GM12891 (cell line): ENCODE measurements at places on chromosomes 7 and 10.

DNA sequence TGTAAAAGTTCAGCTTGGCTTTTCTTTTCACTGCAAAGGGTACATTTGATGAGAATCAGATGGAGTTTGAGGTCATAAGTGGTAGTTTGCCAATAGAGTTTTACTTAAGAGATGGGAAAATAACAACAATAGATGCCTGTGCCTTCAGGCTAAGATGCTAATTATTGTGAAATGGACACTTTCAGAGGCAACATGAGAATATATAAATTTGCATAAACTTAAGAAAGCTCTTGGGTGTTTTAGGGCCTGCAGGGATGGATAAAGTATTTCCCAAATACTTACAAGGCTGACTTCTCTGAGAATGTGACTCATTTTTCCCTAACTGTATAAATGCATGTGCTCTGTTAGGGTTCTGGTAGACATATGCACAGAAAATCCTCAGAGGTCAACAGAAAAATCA lies 200.3 kb upstream of the SVIL start:
- no peak for DNase-seq

DNA sequence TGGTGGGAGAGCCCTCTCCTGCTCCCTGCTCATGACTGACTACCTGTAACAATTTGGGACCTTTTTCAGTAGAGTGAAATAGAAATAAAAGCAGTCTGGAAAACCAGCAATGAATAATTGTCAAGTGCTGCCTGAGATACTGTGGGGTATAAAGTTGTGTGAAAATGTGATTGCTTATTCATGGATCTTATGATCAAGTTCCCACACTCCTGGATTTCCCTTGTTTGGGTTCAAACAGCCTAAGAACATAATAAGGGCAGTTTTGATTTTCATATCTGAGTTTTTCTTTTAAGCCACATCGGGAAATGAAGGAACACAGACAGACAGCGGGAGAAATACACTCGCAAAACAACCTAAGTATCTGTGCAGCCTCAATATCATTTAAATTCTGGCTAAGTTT lies 52.9 kb downstream of the CALD1 start:
- no peak for DNase-seq

DNA sequence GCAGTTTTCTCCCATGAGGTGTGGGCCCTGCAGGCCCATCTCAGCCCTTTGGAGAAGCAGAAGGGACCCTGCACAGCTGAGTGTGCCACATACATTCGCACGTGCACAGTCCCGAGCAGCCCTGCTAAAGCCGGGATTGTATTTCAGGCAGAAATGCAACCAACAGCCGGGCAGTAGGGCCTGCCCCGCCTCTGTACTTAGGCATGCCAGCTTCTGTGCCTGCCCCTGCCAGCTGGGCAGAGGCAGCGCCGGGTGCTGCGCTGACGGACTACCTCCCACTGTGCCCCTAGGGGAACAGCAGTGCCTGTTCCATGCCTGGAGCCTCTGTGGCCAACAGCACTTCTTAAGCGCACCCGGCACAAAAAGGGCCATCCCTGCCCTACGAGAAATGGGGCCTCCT lies 170.3 kb downstream of the NEURL1 start:
- DNase-seq, result no peak

DNA sequence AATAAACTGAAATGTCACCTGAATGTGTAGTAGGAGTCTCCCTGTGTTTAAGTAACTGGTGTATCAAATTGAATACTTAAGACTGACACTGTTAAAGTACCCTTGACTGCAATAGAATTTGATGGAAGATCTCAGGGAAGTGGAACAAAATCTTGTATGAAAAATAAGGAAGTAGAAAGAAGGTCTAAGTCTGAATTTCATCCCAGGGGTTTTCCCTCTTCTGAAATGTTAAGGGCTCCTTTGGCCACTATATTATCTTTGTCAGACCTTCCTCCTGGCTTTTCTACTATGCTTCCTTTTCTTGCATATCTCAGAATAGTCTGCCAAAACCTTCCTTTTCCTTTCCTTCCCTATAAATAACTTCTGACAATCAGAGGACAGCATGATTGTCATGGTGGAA lies 59.6 kb downstream of the BLNK start:
- DNase-seq, result no peak

- DNase-seq, result no peak
These were observed 28.2 kb upstream of the IL6 start for GRCh38 chr7:22698767-22699166.

DNA sequence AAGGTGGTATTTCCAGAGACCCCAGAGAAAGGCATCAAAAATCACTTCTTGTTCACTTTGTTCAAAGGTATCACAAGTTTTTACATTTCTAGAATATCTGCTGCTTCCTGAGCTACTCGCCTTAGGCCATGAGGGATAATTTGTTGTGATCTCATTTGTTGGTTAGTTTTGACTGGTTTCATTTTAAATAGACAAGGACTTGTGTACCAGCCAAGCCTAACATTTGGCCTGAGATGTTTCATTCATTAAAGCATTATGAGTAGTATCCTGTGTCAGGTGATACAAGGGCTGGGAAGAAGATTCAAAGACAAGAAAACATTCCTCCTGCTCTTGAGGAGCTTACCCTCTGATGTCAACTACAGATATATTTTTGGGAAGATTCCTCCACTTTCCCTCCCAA lies 170.3 kb upstream of the FAM171A1 start:
- DNase-seq, result no peak

DNA sequence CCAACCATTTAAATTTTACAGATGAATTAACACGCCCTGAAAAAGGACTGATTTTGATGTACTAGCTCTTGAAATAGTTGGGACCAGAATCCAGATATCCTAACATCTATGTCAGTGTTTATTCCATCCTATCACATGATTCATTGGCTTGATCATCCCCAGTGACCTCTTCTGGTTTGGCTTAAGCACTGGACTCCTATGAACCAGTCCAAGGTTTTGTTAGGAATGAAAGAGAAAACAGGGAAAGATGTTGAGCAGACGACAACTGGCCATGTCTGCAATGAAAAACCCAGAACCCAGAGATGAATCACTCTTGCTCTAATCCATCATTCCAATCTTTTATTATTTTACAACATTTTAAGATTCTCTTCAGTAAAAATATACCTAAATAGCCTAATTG lies 1080.9 kb downstream of the SORCS1 start:
- no peak for DNase-seq

DNA sequence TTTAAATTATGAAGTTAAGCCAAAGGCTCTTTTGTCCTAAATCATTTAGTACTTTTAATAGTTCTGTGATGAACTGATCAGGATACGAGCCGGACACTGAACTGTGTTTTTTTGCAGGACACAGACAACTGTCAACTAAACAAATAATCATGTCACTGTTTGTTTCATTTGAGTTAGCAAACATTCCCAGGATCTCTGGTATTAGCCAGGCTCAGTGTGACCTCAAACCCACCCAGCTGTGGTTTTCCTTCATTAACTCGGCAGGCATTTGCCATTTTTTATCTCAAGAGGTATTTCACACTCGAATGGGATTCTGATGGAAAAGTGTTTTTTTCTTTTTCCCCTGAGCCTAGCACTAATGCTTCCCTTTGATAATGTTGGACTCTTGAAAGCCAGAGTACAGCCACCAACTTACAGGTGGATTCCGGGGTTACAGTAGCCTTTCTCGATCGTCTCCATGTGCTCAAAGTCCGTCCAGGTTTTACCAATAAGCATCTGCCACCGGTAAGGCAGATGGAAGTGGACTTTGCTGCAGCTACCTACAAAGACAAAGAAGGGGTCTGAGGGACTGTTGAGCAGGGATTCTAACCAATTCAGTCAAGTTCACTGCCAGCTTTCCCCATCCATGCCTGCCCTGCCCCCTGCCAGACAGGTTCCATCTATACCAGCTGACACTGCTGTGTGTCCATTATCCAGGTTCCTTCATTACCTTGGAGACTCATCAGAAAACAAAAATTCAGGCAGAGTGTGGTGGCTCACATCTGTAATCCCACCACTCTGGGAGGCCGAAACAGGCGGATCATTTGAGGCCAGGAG lies 33.4 kb downstream of the ZC3HAV1 start:
- no peak for DNase-seq

- no peak for DNase-seq
These were observed 45.2 kb downstream of the HTR5A start for GRCh38 chr7:155115288-155115687.

GRCh38 chr7:94813917-94814316 lies 93.5 kb upstream of the PPP1R9A start:
- no peak for DNase-seq

DNA sequence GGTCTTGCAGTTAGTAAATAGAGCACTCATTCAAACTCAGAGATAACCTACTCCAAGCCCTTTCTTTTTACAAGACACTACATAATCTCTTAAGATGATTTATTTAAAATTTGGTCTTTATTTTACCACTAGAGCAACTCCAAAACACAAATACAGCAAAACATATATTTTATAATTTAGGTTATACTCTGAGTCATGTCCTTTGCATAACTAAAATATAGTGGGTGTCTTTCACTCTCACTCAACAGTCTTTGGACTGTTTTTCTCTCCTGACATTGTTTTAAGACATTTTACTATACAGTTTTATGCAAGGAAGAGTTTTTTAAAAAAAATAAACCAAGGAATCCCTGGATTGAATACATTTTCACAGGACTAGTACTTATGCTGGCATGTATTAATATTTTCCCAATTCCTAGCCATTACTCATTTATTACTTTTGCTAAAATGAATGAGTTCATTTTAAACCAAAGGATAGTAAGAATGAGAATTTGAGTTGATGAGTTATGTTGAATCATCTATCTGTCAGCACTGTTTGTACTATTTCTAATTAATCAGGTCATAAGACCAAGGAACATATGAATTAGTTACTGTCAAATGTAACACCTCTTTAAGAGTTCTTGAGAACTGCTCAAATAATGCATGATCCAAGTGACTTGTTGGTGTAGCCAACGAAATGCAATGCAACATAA lies 303.1 kb upstream of the FZD1 start:
- DNase-seq, result no peak

DNA sequence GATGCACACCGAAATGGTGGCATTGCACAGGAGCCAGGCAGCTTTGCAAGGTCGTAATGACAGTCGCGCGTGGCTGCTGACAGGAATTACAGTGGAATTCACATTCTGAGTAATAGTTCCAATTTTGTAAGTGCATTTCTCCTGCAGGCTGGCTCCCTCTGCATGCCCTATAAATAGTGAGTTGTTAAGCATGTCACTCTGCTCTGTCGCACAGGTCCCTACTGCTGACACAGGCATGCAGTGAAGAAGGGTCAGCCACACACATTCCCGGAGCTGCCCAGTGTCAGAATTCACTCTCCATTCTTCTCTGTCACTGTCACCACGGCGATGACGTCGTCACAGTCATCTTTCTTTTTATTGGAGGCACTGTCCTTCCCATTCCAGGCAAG lies 49.2 kb upstream of the SHH start:
- DNase-seq, result no peak

- no peak for DNase-seq
These were observed 1066.0 kb upstream of the CELF2 start for GRCh38 chr10:9951481-9952257.

- no peak for DNase-seq
These were observed 31.6 kb downstream of the PSAP start for GRCh38 chr10:71819441-71819861.

GRCh38 chr10:131173484-131174210 lies 137.9 kb downstream of the TCERG1L start:
- no peak for DNase-seq

DNA sequence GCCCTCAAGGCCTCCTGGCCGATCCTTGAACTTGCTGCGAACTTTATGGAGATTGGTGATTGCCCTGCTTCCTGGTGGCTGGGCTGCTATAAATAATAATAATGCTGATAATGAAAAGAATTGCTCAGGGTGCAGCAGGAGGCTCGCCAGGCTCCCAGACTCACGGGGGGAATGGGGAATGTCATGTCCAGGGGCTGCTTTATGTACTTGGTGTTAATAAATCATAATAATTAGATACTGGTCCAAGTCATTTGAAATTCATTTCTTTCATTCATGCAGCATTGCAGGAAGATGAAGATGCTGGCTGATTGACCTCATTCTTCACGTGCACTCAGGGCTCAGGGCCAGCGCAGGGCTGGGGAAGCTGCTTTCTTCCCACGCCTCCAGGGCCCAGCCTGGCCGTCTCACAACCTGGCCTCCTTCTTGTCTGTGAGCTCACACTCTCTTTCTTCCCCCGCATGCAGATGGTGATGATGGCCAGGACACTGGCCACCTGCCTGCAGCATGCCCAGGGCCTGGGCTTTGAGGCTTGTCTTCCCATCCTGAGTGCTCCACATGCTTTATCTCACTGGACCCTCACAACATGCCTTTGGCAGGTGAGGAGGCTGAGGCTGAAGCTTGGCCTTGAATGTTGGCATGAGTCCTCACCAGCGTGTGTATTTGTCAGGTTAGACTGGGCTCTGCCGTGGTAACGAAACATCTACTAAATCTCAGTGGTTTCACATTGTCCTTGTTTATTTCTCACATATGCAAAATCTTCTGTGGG lies 138.4 kb upstream of the TNS3 start:
- no peak for DNase-seq

DNA sequence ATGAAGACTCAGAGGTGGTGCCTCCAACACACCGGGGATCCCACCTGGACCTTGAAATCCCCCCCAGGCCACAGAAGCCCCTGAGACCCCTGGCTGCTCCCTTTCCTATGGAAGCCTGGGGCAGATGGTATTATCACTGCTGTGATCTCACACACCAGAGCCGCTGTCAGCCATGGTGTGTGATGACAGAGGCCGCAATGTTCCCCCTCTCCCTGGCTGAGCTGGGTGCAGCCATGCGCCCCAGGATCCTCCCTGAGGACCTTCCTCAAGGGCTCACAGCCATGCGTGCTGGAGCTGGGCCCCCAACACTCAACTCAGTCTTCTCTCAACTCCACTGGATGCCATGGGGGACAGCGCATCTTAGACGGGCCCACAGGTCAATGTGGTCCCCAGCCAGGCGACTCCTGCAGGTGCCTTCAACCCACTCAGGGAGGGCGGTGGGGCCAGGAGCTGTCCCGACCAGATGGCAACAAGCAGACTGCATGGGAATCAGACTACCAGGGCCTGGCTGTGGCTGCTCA lies 44.9 kb downstream of the VIPR2 start:
- DNase-seq, result no peak

GRCh38 chr10:486206-486605 lies 203.3 kb downstream of the DIP2C start:
- DNase-seq, result no peak

DNA sequence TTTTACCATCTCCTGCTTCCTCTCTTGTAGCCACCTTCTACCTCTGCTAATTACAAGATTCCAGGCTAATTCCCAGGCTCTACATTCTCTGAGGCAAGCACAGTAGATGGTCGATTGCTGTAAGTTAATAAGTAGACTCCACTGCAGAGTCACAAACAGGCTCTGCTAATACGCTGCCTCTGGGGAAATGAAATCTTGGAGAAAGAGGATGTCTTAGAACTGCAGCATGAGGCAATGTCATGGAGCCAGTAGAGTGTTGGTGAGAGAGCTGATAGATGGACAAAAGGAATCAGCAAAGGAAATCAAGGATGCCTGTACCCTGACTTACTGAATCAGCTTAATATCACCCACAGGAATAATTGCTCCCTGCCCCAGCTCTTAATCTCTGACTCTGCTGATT lies 1260.3 kb downstream of the XPNPEP1 start:
- DNase-seq, result no peak

- DNase-seq, result no peak
These were observed 223.2 kb downstream of the CCSER2 start for GRCh38 chr10:84551437-84552120.

- no peak for DNase-seq
These were observed 1.4 kb upstream of the OSBPL3 start for GRCh38 chr7:24981171-24981951.
